ENCODE measurements at places on chromosomes 16 and 17.

DNA sequence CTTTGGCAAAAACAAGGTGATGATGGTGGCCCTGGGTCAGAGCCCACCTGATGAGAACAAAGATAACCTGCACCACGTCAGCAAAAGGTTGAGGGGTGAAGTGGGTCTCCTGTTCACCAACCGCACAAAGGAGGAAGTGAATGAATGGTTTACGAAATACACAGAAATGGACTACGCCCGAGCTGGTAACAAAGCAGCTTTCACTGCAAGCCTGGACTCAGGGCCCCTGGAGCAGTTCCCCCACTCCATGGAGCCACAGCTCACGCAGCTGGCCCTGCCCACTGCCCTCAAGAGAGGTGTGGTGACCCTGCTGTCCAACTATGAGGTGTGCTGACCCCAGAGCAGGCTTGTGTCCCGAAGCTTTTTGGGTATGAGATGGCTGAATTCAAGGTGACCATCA is 29.7 kb upstream of the DLX4 start:
- no peak overlapping the region for H3K27ac ChIP-seq
- no peaks in the 10 kb centered on the region for H3K4me1 ChIP-seq
- no peaks in the 10 kb centered on the region for H3K36me3 ChIP-seq
- H3K27me3 ChIP-seq, result peaks cover 53% of the 10 kb centered on the region
- DNase-seq, result no peak
- no peak overlapping the region for H3K4me3 ChIP-seq

DNA sequence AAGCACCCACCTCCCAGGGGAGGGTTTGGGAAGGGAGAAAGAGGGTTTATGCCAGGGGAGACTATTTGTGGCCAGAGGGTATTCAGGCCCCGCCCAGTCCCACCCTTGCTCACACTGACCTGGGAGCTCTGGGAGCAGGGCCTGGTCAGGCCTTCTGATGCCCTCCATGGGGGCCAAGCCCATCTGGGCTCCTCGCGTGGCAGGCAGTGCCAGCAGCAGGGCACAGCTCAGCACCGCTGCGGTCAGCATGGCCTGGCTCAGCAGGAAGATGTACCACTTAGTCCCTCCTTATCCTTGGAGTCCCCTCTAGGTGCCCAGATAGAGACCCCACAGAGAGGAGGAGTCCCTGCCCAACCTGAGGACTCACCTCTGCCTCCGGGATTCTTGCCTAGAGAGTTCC is at the start of gene AGRP:
AGRP (minus strand) TSS at position 398 of the 400 bp plus-strand sequence; CDS start at position 249, 149 bp downstream.
- peak within 1 kb of the TSS; percentile 95 for H3K27ac ChIP-seq
- H3K36me3 ChIP-seq, result no peaks in the 10 kb centered on the region
- no peaks in the 10 kb centered on the region for H3K27me3 ChIP-seq
- no peak for DNase-seq

DNA sequence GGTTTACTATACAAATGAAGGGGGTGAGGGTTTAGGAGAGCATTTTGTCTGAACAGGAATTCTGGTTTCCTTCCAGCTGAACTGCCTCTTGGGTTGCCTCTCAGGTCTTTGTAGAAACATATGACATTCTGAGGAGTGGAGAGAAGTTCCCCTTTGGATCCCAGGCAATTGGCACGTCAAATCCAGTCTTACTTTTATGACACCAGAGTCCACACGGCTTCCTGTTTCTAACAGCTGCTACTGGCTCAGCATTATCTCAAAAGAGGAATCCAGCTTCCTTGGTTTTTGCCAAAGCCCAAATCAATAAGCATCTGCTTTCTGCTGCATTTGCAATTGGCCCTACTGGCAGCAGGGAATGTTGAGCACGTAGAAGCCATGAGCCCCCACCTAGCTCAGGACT is 97.6 kb upstream of the FAM20A start:
- H3K27me3 ChIP-seq, result no peaks in the 10 kb centered on the region
- no peaks in the 10 kb centered on the region for H3K36me3 ChIP-seq
- no peaks in the 10 kb centered on the region for H3K4me1 ChIP-seq
- H3K4me3 ChIP-seq, result no peak overlapping the region
- DNase-seq, result peak; percentile 9
- H3K27ac ChIP-seq, result peak overlapping the region; percentile 14

DNA sequence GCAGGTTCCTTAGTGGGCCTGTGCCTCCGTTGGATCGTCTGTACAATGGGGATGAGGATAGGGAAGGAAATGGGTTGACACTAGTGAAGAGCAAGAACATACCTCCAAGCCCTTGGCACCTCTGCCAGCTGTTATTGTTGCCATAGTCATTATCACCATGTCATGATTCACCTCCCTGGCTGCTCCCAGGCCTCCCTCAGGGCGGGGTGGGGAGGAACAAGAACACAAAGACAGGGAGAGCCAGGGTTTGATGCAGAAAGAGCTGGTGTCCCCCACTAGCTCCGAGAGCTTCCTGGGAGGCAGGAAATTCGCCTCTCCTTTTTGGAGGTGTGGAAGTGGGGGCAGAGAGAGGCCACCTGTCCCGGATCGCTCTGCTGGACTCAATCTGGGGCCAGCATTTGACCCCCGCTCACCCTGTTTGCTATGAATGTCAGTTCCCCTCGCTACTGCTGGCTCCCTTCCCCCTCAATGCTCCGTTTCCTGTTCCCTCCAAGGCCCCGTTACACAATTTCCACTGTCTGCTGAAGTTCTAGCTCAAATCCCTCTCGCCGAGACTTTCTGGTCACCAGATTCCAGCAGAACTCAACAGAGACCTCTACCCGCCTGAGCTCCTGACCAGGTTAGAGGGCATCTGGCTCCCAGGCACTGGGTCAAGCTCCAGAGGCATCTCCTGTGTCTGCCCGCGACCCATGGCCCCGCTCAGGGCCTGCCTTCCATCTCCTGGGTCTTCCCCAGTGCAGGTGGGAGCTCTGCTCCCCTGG is 9.1 kb downstream of the TIMP2 start:
- peak overlapping the region; percentile 57 for H3K27ac ChIP-seq
- H3K36me3 ChIP-seq, result no peaks in the 10 kb centered on the region
- H3K27me3 ChIP-seq, result no peaks in the 10 kb centered on the region
- H3K4me3 ChIP-seq, result no peak overlapping the region
- DNase-seq, result peak; percentile 55

DNA sequence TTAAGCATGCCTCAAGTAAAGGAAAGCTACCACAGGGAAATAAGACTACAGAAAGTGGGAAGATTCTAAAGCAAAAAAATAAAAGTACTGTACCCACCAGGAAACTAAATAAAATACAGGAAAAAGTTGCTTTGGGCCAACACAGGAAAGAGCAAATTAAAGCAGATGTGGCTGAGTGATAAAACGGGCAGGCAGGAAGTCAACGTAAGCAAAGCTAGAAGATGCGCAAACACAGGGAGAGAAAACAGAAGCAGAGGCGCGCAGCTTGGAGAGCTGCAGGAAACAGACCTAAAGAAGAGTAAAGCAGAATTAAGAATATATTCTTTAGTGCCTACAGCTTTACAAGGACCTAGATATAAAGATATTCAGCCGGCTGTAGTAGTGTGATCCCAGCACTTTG is 21.7 kb downstream of the USP36 start:
- no peaks in the 10 kb centered on the region for H3K4me1 ChIP-seq
- DNase-seq, result peak; percentile 32
- no peak overlapping the region for H3K4me3 ChIP-seq
- no peaks in the 10 kb centered on the region for H3K27me3 ChIP-seq
- no peaks in the 10 kb centered on the region for H3K36me3 ChIP-seq

GRCh38 chr16:10169904-10170410 is 12.3 kb downstream of the GRIN2A start:
- H3K4me3 ChIP-seq, result no peak overlapping the region
- H3K27ac ChIP-seq, result no peak overlapping the region
- H3K27me3 ChIP-seq, result no peaks in the 10 kb centered on the region

DNA sequence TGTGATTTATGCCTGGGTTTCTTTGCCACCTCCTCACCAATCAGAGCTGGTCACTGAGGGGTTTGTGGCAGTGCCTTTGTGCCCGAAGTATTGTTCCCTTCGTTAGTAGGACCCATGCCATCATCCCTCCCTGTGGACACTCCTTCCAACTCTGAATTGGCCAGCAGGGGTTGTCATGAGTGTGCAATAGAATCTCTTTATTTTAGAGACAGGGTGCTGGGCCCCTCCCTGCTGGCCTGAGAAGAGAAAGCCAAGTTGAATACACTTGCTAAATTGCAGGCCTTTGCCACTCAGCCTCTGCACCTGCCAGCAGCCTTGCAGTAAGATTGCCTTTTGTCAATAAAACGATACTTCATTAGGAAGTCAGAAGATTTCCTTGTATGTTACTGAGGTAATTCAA is 40.7 kb upstream of the SLC12A3 start:
- H3K4me3 ChIP-seq, result no peak overlapping the region
- H3K27ac ChIP-seq, result peak overlapping the region; percentile 42
- no peaks in the 10 kb centered on the region for H3K36me3 ChIP-seq
- H3K27me3 ChIP-seq, result no peaks in the 10 kb centered on the region

- H3K27me3 ChIP-seq, result no peaks in the 10 kb centered on the region
- no peaks in the 10 kb centered on the region for H3K36me3 ChIP-seq
Measured at GRCh38 chr17:4394208-4395110, 28.0 kb upstream of the UBE2G1 start.

DNA sequence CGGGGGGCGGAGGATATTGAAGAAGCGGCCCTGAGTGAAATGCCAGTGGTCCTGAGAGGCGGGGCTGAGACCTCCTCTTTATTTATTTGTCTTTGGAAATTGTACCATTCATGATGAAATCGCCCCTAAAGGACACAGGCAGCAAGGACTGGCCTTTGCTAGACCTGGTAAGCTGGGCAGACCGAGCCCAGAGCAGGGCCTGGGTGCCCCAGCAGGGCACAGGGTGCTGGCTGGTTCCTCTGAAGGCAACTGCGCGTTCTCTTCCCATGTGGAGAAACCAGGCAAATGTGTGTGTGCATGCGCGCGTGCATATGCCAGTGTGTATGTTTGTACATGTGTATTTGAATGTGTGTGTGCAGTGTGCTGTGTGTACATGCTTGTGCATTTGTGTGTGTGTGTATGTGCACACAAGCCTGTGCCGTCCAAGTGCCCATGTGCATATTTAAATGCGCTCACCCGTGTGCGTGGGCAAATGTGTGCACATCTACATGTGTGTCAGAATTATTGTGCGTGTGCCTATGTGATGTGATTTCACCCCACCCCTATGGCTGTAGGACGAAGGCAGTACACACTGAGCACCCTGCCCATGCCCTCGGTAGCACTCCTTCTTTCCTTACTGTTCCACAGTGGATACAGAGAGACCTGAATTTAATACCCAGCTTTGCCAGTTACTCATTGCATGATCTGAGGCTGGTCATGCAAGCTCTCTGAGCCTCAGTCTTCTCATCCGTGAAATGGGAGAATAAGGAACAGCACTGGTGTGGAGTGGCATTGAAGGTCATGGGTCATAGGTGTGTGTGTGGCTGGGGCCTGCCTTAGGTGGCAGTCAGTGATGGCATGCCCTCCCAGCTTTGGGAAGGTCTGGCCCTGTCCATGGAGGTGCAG is 105.2 kb downstream of the CMIP start:
- DNase-seq, result no peak
- no peak overlapping the region for H3K4me3 ChIP-seq
- peak overlapping the region; percentile 69 for H3K27ac ChIP-seq
- no peaks in the 10 kb centered on the region for H3K27me3 ChIP-seq
- peaks cover 17% of the 10 kb centered on the region for H3K4me1 ChIP-seq

GRCh38 chr17:20053361-20053964 is 44.3 kb downstream of the SPECC1 start:
- no peak overlapping the region for H3K27ac ChIP-seq
- no peaks in the 10 kb centered on the region for H3K4me1 ChIP-seq
- no peak overlapping the region for H3K4me3 ChIP-seq
- no peaks in the 10 kb centered on the region for H3K36me3 ChIP-seq
- no peak for DNase-seq
- no peaks in the 10 kb centered on the region for H3K27me3 ChIP-seq

DNA sequence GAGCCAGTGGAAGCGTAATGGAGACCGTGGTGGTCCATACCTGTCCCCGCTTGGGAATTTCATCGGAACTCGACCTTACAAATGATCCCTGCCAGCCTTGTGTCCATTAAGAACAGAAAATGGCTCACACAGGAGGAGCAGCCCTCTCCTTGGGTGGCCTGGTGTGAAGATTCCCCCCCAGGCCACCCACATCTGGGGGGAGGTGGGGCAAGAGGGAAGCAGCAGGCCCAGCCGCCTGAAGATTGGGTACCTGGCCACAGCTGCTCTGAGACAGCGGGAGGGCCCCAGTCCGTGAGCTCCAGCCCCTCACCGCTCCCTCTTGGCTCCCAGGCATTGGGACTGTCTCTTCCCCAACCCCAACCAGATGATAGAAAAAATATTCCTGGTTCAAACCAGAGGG is 277.8 kb upstream of the FOXF1 start:
- DNase-seq, result no peak
- H3K36me3 ChIP-seq, result no peaks in the 10 kb centered on the region
- H3K4me1 ChIP-seq, result no peaks in the 10 kb centered on the region
- no peak overlapping the region for H3K27ac ChIP-seq
- H3K4me3 ChIP-seq, result no peak overlapping the region

DNA sequence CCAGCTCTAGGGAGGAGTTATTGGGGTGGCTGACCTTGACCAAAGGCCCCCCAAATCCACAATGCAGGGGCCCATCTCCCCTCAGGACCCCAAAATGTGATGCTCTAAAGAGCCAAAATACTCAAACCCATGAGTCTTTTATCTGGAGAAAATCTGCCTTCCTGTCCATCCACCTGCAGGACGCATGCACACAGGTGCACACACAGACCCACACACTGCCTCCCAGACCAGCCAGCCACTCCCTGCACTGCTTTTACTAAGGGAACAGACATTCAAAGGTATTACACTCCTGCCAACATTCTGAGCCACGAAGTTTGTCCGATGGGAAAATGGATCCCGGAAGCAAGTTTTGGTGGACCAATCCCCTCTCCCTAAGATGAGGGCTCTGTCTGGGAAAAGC is 76.1 kb upstream of the CDH5 start:
- H3K27ac ChIP-seq, result no peak overlapping the region
- no peak overlapping the region for H3K4me3 ChIP-seq
- no peaks in the 10 kb centered on the region for H3K27me3 ChIP-seq
- DNase-seq, result no peak

DNA sequence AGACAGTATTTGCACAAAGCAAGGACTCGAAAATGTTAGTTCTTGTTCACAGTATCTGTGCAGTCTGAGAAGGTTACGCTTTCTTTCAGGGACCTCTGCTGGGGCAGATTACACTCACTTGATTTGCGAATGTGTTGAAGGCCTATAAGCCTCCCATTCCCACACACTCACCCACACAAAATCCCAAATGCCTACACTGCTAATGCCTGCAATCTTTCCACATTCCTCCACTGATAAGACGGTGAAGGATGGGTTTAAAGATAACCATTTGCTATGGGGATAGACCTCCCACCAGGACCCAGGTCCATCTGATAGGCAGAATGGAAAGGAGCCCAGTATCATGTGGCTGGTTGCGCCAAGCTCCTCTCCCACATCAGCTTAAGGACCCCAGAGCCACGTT is 394.9 kb upstream of the SALL1 start:
- no peak overlapping the region for H3K4me3 ChIP-seq
- H3K4me1 ChIP-seq, result no peaks in the 10 kb centered on the region
- no peak for DNase-seq
- H3K27me3 ChIP-seq, result no peaks in the 10 kb centered on the region
- no peaks in the 10 kb centered on the region for H3K36me3 ChIP-seq

DNA sequence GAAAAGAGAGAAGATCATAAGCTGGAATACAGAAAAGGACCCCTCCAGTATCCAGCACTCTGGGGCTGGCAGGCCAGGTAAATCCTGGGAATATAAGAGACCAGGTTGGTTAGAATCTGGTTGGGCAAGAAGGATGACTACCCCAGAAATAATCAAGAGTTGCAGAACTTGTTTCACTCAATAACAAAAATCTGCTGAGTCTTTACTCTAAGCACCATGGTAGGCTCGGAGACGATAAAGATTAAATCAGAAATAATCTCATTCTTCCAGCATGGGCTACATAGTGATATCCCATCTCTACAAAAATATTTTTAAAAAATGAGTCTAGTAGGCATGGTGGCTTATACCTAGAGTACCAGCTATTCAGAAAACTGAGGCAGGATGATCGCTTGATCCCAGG is 138.0 kb upstream of the KCNJ16 start:
- no peak for DNase-seq
- no peaks in the 10 kb centered on the region for H3K4me1 ChIP-seq
- H3K27ac ChIP-seq, result no peak overlapping the region
- no peak overlapping the region for H3K4me3 ChIP-seq
- no peaks in the 10 kb centered on the region for H3K36me3 ChIP-seq

Measured in transverse colon (tissue), 4 donors.